ENCODE measurements at places on chromosomes 3 and 15.

- no peak for DNase-seq
These were observed 8.1 kb downstream of the CISH start for GRCh38 chr3:50603261-50604109.

- no peak for DNase-seq
These were observed 922 bp downstream of the IL17RC start for GRCh38 chr3:9917820-9918219.

GRCh38 chr3:59117396-59117795 is 67.6 kb upstream of the CFAP20DC start:
- DNase-seq, result no peak

DNA sequence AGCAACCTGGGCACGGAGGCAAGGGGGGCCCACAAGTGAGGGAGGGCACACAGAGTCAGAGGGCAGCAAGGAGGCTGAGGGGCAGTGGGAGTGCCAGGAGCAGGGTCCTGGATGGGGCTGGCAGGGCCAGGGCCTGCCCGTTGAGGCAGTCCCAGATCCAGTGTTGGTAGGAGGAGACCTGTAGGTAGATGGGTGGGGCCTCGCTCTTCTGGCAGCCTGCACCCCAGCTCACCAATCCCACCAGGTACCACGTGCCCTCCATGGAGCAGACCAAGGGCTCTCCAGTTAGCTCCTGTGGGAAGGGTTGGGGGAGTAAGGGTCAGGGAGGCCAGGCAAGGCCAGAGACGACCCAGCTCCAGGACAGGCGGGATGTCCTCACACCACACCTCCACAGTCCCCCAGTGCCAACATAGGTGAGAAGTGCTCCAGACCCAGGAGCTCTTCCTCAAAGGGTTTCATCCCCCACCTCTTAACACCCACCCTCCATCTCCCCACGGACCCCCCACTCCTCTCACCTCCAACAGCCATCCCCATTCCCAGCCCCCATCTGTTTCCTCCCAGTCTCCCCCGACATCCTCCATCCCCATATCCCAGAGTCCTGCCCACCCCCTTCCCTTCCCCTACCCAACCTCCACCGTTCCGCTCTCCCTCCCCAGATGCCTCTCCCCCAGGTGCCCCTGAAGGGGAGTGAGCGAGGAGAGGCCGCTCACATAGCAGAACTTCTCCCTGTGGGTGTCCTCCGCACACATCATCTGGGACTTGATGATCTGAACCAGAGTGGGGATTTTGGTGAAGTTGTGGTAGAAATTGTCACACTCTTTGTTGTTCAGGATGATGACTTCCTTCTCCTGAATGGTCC is 5.2 kb downstream of the PRSS50 start:
- DNase-seq, result no peak

DNA sequence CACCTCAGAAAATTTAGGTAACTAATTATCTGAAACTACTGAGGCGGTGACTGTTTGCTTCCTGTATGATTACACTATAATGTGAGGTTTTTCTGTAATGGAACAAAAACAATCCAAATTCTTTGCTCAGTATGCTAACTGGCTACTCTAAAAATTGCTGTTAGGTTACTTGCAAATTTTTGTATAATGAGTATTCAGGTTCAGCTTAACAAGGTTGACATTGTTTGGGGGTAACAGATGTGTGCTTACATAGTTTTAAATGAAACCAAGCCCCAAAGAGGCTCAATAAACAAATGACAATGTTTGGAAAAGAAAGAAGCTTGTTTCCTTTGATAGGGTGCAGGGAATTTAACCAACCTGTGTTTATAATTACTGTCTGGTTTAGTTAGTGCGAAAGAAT is 414.5 kb upstream of the MDFIC2 start:
- DNase-seq, result no peak

- no peak for DNase-seq
These were observed 33.1 kb upstream of the CCDC50 start for GRCh38 chr3:191296041-191296541.

DNA sequence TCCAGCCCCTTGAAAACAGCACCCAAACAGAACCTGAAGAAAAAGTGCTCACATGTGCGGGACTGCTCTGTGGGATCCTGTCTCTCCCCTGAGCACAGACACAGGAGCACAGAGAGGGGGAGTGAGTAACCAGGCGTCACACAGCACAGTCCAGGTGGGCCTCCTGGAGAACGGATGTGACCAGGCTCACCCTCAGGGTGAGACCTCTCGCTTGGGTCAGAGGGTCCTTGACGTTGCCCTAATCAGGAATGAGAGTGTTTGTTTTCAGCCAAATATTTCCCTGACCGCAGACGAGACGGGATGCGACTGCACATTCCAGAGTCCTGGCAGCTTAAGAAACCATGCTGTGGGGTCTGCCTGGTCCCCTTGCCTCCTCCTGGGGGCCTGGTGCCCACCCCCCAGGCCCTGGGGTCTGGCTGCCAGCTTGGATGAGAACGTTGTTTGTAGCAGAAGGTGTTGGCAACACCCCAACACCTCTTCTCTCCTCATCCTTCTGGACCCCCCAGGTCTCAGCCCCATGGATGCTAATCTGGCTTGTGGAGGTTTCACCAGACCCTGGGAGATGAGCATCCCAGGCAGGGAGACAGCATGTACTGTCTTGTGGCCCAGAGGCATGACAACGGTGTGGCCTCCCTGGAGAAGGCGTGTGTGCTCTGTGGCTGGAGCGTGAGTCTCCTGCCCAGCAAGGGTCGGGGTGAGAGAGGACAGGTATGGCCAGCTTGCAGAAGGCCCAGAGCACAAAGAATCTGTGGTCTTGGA is 42.1 kb upstream of the SLC6A6 start:
- DNase-seq, result no peak

DNA sequence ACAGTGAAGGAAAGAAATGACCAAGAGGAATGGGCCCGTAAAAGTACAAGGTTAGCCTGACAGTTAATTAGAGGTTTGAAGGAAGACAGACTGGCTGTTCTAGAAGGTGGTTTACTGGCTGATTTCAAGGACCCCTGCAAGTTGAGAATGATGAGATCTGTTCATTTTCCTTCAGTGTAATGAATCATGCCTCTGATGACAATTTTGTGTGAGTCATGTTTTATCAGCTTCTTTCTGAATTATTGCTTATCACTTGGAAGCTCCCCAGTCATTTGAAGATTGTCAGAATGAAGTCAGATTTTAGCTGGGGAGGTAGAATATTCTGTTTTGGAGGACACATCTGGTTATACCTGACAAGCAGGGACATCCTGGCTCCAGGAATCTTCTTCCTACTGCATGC is 50.6 kb downstream of the DRD3 start:
- DNase-seq, result no peak

DNA sequence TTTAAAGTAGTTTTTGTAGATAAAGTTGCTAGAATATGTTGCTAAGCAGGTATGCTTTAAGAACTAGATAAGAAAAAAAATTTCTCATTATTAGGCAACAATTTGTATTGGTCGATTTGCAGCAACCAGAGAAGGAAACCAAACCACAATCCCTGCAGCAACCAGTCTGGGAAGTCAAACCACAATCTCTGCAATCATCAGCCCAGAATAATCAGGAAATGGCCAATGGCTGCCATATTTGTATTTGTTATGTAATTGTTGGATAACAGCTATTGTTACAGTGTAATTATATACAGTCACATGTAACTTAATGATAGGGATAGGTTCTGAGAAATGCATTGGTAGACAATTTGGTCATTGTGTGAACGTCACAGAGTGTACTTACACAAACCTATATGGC is 23.6 kb downstream of the STXBP5L start:
- no peak for DNase-seq

GRCh38 chr15:101560722-101561583 is 71.4 kb upstream of the PCSK6 start:
- DNase-seq, result no peak

GRCh38 chr15:91476861-91477260 is 376.6 kb upstream of the SLCO3A1 start:
- DNase-seq, result no peak

DNA sequence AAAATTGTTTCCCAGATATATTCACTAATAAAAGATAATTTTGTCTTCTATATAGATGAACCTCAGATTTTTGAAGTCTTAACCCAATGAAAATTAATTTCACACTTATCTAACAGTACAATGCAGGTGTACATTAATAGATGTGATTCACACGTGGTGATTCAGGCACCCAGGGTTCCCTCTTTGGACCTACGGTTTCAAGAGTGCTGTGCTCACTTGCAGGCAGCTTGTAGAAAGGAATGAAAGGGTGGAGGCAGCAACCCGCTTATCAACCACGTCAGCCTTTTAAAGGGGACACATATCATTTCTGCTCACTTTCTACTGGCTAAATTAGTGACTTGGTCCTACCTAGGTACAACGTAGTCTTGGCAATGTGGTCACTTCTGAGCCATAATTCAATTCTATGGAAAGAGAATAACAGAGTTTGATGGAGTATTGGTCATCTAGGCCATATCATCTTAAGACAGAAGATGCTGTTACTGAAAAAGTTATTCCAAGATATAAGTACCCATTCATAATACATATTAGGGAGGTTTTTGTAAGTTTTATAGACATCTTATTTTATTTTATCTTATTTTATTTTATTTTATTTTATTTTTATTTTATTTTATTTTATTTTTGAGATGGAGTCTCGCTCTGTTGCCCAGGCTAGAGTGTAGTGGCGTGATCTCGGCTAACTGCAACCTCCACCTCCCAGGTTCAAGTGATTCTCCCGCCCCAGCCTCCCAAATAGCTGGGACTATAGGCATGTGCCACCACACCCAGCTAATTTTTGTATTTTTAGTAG is 37.9 kb downstream of the ACP3 start:
- DNase-seq, result no peak

GRCh38 chr3:153818338-153818737 is 302.9 kb upstream of the ARHGEF26 start:
- DNase-seq, result no peak

GRCh38 chr3:15043408-15044171 is 21.5 kb downstream of the MRPS25 start:
- DNase-seq, result no peak

DNA sequence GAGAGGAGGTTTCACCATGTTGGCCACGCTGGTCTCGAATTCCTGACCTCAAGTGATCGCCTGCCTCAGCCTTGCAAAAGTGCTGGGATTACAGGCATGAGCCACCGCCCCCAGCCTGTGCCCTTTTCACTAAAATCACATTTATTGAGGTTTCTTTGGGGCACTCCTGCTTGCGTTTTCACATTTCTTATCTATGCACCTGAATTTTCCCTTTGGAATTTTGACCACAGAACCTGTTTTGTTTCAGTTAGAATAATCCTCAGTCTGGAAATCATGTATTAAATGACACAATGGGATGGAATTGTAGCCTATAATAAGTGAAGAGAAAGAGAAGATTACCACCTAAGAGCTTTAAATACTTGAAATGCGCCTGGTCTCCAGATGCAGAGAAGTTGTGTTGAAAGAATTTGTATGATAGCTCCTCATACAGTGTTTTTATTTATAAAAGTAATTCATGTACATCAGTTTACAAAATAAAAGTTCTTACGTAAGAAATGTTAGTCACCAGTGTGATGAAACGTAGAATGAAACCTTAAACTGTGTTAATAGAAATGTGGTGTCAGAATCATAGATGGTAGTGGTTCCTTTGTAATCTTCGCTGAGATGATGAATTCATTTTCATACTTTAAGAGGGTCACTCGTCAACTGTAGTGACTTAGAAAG is 107.0 kb downstream of the TCF12 start:
- no peak for DNase-seq

GRCh38 chr3:144875211-144875610 is 903.6 kb downstream of the DIPK2A start:
- no peak for DNase-seq

DNA sequence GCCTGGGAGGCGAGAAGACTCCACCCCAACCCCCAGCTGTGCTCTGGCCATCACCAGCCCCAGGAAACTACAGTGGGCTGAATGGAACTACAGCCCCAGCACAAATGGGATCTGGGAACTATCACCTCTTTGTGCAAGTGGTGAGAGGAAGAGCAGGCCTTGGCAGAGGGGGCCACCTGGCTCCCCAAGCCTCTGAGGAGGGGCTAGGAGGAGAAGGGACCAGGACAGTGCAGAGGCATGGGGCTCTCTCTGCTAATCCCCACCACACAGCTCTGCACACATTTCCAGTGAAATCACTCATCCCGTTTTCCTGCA is 31.6 kb downstream of the KY start:
- peak; percentile 10 for DNase-seq

DNA sequence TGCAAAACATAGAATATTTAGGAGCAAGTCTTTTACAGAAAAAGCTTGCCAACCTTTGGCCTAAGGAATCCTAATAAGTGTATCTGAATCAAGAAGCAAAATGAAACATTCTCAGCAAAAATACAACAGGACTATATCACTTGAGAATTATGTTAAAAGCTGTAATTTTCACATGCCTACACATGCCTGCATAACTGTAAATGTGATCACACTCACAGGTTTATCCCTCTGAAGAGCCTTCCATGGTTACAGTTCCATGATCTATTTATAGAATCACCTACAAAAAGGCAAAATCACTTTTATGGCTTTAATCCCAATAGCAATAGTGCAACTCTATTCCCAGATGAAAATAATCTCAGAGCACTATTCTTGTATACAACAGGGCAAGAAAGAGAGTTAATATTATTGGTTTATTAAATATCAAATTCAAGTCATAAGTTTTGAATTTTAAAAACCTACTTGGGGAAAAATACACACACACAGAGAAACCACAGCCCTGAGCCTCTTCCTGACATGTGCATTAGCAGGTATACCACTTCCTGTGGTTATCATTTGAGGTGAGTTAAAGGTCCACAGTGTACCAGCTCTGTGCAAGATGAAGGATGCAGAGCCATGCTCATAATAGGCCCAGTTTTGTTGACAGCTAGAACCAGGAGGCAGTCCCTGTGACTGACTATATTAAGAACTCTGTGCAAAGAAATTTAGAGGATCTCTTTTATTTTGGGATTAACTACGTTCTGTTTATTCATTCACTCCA is 252.5 kb upstream of the TGFBR2 start:
- no peak for DNase-seq

DNA sequence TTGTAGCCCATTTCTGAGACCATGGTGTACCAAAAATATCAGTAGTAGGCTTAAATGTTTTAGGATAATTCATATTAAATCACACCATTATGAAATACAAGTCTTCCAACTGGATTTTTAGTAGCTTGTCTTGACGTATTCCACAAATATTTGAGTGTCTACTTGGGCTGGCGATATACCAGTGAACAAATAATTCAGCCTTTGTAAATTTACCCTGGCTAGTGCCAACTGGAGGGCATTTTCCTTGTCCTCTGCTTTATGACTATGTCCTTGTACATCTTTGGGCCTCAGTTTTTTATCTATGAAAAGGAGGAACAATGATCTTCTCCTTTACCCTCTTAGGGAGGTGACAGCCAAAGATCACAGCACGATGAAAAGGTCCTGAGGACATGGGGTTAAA is 114.8 kb downstream of the FRMD4B start:
- DNase-seq, result no peak

Measured in D341Med (cell line).